ENCODE measurements at places on chromosomes 2 and 18.

DNA sequence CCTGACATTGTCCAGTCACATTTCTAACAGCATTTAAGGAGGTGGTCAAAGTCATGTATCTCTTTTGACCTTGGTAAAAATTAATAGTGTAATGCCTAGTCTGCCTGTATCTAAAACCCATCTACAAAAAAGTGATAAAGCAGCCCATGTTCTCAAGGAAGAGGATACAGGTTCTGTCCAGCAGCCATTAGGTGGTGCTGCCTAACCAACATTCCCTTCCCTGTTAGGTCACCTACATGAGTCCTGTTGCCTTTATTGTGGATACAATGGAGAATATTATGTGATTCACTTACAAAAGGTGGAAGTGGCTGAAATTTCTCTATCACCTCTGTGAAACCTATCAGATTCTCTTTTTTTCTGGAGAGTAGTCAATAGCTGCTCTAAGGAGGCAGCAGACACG, 52.5 kb downstream of the AQP4 start:
- peak; percentile 2 for DNase-seq
- H3K27ac ChIP-seq, result no peak overlapping the region
- no peaks in the 10 kb centered on the region for H3K36me3 ChIP-seq
- H3K4me1 ChIP-seq, result no peaks in the 10 kb centered on the region

- H3K36me3 ChIP-seq, result no peaks in the 10 kb centered on the region
- no peak for DNase-seq
- H3K4me3 ChIP-seq, result no peak overlapping the region
- no peaks in the 10 kb centered on the region for H3K27me3 ChIP-seq
Observed at GRCh38 chr18:3238742-3239141, 8.9 kb upstream of the MYL12A start.

DNA sequence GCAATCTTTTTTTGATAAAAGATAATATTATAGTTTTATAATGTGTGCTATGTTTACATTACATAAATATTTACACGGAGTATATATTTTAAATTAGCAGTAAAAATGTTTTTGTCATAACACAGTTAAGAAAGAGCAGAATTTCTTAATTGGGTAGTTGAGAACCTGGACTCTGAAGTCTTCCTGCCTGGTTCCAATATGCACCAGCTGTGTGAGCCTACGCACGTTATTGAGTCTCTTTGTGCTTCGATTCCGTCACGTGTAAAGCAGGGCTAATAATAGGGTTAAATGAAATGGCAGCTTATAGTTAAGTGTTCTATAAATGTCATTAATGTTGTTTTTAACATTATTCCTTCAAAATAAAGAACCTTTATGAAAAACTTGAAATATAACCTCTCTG, 1.2 kb upstream of the CCDC88A start:
- peaks cover 4% of the 10 kb centered on the region for H3K4me1 ChIP-seq
- H3K27ac ChIP-seq, result no peak overlapping the region
- peak overlapping the region; percentile 84 for H3K4me3 ChIP-seq
- no peak for DNase-seq

DNA sequence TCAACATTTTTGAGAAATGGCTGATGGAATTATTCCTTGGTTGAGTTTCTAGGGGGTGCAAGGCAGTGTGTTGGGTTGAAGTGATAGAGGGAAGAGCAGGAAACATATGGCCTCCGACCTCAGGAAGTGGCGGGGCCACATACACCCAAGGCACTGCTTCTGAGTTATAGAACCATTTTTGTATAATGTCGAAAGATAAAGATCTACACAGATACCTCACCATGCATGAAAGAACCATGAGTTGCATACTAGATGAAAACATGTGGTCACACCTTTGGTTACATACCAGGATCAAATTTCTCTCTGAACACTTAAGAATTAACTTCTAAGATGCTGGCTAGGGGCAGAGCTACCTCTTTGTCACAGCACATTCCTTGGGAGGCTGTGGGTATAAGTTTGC, 23.2 kb downstream of the LAMA3 start:
- H3K4me3 ChIP-seq, result no peak overlapping the region
- H3K27me3 ChIP-seq, result no peaks in the 10 kb centered on the region
- no peak overlapping the region for H3K27ac ChIP-seq
- no peak for DNase-seq
- peaks cover 3% of the 10 kb centered on the region for H3K4me1 ChIP-seq
